ENCODE measurements at places on chromosomes 4 and X.

GRCh38 chrX:108001218-108001814 lies 19.1 kb upstream of the TEX13B start:
- no peak for DNase-seq

- no peak for DNase-seq
Measured at GRCh38 chrX:20382518-20383297, 116.0 kb upstream of the RPS6KA3 start.

DNA sequence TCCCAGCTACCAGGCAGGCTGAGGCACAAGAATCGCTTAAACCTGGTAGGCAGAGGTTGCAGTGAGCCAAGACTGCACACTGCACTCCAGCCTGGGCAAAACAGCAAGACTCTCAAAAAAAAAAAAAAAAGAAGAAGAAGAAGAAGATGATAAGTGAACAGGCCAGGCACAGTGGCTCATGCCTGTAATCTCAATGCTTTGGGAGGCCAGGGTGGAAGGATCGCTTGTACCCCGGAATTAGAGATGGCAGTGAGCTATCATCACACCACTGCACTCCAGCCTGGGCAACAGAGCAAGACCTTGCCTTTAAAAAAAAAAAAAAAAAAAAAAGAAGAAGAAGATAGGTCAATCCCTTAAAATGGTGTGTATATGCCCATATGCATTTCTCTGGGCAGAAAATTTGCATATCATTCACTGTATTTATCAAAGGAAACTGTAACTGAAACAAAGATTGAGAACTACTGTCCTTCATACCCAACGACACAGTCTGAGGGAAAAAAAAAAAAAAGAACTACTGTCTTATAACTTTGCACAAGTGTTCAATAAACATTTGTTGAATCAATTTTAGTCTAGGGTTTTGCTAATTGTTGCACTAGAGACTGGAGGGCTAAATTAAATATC lies 2.3 kb downstream of the RFC1 start:
- DNase-seq, result no peak

- DNase-seq, result no peak
Measured at GRCh38 chr4:184808713-184809050, 17.1 kb downstream of the ACSL1 start.

- no peak for DNase-seq
Measured at GRCh38 chrX:42025861-42026260, 102.5 kb upstream of the CASK start.

- DNase-seq, result no peak
Measured at GRCh38 chr4:80141543-80141942, 55.8 kb upstream of the PRDM8 start.

GRCh38 chrX:145751943-145752342 lies 65.7 kb upstream of the SLITRK2 start:
- no peak for DNase-seq

DNA sequence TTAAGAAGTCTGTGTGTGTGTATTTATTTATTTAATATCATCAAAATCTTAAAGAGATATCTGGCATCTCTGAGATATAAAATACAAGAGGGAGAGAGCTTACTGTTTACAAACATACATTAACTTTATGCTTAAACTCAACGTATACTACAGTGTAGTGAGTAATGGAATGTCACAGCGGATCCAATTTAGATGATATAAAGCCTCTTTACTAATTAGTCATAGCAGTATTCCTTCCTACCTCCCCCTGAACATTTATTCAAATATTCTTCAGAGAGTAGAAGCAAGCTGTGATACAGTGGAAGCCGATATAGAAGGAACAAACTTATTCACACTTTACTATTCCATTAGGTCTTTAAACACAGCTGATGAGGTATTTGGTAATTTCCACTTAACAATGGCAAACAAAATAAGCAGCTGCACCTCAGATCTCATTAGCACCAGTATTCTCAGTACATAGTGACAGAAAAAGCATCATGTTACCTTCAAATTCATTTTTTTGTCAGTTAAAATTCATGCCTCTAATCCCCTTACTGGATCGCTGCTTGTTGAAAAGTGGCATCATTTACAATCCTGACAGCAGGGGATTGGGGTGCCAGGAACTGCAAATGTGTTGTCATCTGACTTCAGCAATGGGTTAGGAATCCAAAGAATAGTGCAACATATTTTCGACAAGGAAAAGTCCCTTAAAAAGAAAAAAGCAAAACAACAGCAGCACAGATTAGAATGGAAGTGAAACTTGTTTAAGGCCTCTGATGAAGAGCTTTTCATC lies 658.7 kb upstream of the EPHA5 start:
- DNase-seq, result no peak

GRCh38 chrX:153412746-153413720 lies 1.8 kb downstream of the ZFP92 start:
- no peak for DNase-seq

DNA sequence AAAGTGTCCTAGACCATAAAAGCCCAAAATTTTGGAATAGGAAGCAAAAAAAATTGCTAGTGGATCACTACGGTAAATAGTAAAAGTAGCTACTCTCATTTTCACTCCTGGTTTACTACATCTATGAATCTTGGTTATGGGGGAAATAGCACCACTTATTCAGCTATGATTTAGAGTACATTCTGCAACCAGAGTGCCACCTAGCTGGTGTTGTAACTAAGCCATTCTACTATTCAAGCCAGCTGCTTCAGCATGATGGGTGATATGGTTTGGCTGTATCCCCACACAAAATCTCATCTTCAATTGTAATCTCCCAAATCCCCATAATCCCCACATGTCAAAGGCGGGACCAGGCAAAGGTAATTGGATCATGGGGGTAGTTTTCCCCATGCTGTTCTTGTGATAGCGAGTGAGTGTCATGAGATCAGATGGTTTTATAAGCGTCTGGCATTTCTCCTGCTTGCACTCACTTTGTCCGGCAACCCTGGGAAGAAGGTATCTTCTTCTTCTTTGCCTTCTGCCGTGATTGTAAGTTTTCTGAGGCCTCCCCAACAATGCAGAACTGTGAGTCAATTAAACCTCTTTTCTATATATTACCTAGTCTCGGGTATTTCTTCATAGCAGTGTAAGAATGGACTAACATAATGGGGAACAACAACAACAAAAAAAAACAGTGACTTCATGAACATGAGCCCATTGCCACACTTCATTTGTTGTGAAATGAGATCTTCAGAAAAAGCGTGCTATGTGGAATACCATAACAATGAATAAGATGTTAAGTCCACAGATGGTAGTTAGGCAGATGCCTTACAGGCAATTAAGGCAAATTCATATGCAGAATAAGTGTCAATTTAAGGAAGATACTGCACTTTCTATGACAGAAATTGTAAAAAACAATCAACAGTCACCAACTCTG lies 280.1 kb downstream of the PABPC4L start:
- DNase-seq, result no peak

- DNase-seq, result no peak
Measured at GRCh38 chr4:138259271-138259670, 17.1 kb upstream of the SLC7A11 start.

DNA sequence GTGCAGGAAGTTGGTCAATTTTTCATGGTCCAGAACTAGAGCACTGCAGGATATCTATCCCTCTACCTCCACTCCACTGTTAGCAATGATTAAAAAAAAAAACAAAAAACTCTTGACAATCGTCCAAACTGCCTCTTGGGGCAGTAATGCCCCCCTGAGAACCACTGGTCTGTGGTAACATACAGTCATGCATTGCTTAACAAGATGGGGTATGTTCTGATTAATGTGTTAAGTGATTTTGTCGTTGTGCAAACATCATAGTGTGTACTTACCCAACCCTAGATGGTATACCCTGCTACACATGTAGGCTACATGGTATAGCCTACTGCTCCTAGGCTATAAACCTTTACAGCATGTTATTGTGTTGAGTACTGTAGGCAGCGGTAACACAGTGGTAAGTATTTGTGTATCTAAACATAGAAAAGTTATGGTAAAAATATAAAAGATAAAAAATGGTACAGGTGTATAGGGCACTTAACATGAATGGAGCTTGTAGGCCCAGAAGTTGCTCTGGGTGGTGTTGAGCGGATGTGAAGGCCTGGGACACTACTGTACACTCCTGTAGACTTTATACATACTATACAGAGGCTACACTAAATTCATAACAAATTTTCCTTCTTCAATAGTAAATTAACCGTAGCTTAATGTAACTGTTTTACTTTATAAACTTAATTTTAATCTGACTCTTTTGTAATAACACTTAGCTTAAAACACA lies 34.1 kb downstream of the ART3 start:
- DNase-seq, result no peak

DNA sequence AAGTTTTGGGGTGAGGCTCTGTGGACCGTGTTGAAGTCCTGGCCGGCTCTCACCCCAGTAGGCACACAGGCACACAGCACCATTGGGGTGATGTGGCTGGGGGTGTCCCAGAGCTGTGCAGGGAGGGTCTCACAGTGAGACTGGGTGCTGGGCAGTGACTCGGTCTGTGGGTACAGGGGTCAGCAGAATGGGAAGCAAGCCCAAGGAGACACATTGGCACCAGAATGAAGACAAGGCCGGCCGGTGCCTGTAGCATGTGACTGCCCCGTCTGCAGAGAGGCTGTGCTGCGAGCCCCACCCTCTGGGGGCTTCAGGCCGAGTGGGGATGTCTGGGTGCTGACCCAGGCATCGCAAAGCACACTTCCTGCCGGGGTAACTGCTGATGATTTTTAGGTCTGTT lies 5.2 kb downstream of the MAEA start:
- no peak for DNase-seq

DNA sequence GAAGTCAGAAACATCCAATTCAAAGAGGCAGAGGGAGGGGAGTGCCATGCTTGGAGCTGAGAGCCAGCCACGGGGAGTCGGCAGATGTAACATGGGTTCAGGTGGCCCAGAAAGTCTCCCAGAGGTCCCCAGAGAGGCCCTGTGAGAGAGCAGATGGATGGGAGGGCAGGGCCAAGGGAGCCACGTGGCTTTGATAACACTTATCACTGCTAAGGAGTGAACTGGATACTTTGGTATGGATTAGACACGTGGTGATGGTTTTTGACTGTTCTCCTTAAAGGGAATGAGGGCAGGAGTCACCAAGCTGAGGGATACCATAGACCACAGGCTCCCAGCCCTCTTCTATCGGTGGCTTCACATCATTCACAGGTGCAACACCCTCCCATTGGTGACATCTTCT lies 13.7 kb downstream of the CCKAR start:
- DNase-seq, result no peak

DNA sequence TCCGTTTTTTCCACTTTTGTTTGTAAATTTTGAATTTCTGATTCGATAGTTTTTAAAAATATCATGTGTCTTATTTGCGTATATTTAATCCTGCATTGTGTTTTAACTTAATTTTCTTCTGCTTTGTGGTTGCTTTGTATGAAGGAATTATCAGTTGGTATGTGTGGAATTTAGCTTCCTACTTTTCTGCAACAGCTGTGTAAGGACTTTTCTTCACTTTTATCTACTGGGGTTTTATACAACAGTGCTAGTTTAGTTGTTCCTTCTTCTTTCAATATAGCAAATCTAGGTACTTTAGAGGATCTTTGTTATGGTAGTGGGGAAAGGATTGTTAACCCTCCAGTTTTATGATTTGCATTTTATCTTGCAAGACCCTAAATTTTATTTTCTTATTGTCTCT lies 410.3 kb downstream of the CCSER1 start:
- DNase-seq, result no peak

DNA sequence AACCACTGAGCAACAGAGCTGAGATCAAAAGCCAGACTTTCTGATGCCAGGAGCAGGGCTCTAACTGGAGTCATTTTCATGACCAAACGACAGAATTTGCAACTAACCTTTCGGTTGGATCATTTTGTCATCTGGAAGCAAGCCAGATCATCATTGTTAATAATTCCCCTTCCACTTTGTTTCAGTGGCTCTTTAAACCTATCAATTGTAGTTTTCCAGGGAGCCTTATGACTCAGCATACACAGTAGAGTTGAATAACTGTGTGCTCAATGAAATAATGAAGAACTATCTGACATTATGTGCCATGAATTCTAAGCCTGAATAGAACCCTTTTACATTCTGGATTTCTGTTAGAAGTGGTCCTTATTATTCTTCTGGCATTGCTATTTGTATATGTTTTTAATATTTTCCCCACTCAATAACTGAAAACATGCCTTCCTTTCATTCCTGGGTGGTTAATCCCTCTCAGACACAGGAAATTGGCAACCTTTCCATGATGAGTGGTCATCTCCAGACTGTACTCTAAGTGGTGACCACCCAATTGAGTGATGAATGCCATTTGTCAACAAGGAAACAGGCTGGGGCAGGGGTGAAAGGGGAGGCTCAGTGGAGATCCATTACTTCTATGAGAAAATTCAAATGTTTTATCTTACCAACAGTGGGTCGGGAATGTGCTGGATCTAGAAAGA lies 431.8 kb downstream of the BCOR start:
- DNase-seq, result no peak

- DNase-seq, result no peak
Measured at GRCh38 chrX:3006495-3006894, at the start of gene ARSH. Gene ARSH, plus strand, starts transcription at chrX:3006546. Its CDS starts 67 bp downstream, at chrX:3006613.

DNA sequence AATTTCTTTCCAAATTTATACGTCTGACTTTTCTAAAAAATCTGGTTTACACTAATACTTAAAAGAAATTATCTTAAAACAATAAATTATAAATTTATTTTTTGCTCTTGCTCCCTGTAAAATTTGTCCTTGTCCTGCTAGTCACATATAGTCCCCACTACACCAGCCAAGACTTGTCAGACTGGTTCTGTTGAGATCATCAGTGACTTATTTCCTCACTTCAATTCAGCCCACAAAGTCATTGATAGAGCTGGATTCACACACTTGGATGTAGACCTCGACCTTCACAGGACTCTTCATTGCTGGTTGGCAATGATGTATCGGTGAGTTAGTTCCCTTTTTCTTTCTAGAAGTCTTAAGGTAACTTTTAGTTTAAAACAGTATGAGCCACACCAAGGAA lies at the start of gene TMPRSS11E:
Gene TMPRSS11E (plus strand): TSS at position 263 of the 400 bp plus-strand sequence. CDS start 50 bp downstream, at position 313.
- no peak for DNase-seq

DNA sequence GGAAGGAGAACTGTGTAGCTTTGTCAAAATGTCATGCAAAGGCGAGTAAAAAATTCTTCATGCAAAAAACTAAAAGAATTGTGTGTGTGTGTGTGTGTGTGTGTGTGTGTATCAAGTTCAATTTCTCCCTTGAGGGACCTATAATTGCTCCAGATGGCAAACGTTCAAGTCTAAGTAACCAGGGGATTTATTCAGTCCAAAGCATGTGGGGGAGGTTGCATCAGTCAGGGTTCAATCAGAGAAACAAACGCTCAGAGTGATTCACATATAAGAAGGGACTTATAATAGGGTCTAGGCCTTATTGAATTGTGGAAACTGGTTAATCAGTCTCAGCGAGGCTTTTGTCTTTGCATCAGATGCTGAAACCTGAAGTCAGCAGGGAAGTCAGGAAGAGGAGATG lies 5.0 kb downstream of the DCAF8L1 start:
- no peak for DNase-seq

Data from GF-D8 (cell line).